Hippocampal formation (tissue), 2 donors: ENCODE measurements at places on chromosomes 3 and 15.

DNA sequence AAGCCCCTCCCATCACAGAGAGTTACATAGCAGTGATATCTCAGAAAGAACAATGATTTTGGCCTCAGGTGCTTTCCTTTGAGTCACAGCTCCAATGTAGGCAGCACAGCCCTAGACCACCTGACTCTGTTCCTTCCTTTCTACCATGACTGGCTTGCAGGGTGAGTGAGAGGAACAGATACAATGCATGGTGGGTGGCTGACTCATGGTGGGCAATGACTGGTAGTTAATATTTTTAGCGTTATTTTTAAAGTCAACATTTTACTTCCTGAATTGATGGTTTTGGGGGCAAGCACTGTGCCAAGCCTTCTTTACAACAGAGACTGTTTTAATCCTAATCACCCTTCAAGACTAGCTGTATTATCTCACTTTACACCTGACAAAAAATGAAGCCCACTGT lies 32.8 kb upstream of the ST3GAL6 start:
- DNase-seq, result no peak

DNA sequence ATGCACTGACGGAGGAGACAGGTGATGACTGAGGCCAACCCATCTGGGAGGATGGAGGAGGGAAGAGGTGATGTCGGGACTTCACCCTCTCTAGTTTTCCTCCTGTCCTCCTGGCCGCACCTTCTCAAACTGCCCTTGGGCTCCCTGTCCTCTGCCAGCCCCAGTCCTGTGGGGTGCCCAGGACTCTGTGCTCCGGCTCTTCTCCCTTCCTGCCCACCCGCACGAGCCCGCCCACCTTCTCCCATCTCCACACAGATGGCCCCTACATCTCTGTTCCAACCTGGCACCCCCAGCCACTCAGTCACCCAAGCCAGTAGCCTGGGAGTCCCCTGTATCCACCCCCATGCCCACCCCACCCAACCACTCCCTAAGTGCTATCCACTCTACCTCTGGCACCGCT lies 206.7 kb upstream of the LINGO1 start:
- no peak for DNase-seq

- DNase-seq, result no peak
Observed at GRCh38 chr3:99434190-99434589, 204.2 kb upstream of the COL8A1 start.

GRCh38 chr15:35533130-35534110 lies 12.5 kb downstream of the DPH6 start:
- no peak for DNase-seq

DNA sequence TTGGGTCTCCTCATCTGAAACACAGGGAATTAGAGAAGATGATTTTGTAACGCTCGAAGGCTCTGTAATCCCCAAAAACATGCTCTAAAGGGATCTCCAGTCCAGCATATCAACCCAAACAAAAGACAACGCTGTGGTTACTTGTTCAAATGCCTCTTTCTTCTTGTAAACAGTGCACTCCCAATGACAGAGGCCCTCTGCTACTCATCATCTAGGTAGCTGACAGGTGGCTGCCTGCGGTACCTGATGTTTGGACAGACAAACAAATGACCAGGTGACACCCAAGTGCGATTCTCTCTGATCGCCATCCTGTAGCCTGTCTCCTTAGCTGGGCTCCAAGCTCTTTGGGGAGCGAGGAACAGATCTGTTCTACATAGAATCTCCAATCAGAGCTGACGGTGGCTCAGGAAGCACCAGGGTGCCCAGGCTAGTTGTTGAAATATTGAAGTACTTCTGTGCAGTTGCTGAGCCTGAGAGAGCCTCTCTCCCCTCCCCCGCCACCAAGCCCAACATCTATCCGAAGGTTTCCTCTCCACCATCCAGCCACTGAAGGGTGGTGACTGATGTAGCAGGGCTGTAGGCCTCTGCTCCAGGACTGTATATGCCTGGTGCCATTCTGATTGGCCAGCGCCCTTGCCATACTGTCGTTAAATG lies 238.7 kb downstream of the XXYLT1 start:
- DNase-seq, result no peak
